ENCODE measurements at places on chromosomes 11 and 22.

- no peak for DNase-seq
Observed at GRCh38 chr11:108752297-108752751, 87.5 kb downstream of the DDX10 start.

- no peak for DNase-seq
Observed at GRCh38 chr22:20426259-20426615, 11.4 kb downstream of the SCARF2 start.

- DNase-seq, result no peak
Observed at GRCh38 chr11:71500601-71501021, 26.5 kb upstream of the KRTAP5-7 start.

- DNase-seq, result no peak
Observed at GRCh38 chr11:31657091-31657490, 147.5 kb downstream of the ELP4 start.

- no peak for DNase-seq
Observed at GRCh38 chr22:35426801-35427140, 26.8 kb downstream of the MCM5 start.

DNA sequence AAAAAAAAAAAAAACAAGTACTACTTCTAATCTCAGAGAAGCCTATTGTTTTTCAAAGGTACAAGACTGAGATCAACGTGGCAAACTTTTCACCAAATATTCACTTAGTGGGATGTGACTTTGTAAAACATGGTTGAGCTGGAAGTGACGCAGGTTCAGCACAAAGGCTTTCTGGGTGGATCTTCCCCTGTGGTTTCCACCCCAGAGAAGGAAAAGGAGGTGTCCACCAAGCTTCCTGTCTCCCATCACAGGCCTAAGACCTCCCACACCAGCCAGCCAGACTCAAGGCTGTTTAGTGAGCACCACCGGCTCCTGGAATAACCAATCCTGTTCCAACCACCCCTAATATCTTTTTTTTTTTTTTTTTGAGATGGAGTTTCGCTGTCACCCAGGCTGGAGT is 5.7 kb downstream of the TMEM184B start:
- no peak for DNase-seq

- DNase-seq, result no peak
Observed at GRCh38 chr22:39151329-39151975, 1.0 kb downstream of the CBX7 start.

DNA sequence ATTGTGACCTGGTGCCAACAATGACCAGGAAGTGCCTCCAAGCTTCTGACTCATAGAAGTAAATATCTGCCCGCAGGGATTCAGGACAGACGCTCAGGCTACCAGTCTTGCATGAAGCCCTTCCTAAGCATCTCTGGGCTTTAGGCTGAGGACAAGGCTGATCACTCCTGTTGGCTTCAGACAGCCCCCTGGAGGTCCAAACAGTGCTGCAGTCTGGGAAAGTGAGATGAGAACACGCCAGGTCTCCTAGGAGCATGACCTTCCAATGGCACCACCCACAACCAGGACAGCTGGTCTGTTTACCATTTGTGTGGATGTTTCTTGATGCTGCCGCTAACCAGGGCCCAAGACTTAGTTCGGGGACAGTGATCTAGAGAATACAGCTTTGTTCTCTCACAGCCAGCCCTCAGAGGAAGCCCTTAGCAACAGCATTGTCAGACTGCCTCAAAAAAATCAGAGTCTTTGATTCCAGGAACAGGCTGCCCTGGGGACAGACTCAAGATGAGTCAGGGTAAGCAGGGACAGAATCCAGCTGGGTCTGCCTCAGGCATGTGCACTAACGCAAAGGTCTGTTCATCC is 111.2 kb downstream of the ZNF280B start:
- DNase-seq, result no peak

DNA sequence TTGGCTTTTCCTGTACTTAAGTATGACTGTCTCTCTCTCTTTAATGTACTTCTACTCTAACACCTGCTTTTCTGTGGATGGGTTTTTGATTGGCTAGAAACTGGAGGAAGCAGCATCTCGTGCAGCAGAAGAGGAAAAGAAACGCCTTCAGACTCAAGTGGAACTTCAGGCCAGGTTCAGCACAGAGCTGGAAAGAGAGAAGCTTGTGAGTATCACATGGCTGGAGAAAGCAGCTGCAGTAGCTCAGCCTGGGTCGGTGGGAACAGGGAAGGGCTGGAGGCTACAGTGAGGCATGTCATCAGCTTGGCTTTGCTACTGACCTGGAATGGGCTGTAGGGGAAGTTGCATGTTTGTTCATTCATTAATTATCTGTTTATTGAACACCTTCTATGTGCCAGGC is 74.2 kb downstream of the SWAP70 start:
- no peak for DNase-seq

- no peak for DNase-seq
Observed at GRCh38 chr11:103281301-103281700, 172.1 kb downstream of the DYNC2H1 start.

DNA sequence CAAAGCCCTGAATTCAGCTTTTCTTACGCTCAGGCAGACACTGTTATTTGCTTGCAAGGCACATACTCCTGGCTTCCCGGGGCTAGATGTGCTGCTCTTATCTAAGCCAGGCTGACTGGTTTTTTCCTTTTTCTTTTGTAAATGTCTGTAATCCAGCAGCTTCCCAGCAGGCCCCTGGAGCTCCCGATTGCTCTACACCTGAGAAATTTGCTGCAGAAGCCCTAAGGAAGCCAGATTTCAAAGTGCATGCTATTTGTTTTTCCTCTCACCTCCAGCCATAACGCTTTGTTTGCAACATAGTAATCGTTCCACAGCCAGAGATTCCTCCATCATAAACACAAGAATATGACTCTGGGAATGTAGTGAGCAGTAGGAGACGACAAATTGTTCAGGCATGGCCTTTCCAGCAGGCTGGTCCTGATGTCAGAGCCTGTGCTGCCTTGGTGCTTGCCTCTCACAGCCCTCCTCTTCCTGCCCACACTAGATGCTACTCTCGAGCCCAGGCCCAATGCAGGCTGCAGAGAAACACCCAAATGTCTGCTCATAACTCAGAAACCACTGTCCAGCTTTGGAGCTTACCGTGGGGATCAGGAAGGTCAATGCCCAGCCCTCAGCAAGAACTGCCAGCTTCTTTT is 54.7 kb upstream of the SLC6A5 start:
- no peak for DNase-seq

DNA sequence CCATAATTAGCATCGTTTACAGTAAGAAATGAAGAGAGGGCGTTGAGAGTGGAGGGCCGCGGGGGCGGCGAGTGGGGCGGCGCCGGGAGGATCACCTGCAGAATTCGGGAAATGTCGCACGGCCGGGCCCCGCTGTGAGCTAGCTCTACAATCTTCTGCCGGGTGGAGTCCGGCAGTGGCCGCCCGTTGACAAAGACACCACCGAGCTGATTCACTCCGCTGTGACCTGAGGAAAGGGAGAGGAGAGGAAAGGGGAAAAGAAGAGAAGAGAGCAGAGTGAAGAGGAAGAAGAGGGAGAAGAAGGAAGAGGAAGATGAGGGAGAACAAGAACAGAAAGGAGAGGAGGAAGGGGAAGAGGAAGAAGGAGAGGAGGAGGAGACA is 8.5 kb downstream of the PAX6 start:
- no peak for DNase-seq

DNA sequence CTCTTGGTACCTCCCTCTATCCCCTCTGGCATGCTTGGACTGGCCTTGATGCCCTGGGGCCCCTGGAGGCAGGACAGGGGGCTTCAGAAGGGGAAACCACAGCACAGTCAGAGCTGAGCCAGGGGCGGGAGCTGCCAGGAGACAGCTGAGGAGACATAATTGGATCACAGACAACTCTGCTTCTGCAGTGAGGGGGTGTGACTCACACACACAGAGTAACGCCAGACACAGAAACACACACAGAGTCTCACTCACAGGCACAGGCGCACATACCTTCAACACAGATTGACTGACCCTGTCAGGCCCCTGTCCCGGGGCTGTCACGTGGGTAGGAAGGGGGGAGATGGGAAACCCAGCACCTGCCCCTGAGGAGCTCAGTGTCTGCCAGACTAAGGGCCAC is 20.6 kb downstream of the STARD10 start:
- DNase-seq, result no peak

GRCh38 chr22:28521451-28521850 is 158.2 kb downstream of the TTC28 start:
- DNase-seq, result no peak

DNA sequence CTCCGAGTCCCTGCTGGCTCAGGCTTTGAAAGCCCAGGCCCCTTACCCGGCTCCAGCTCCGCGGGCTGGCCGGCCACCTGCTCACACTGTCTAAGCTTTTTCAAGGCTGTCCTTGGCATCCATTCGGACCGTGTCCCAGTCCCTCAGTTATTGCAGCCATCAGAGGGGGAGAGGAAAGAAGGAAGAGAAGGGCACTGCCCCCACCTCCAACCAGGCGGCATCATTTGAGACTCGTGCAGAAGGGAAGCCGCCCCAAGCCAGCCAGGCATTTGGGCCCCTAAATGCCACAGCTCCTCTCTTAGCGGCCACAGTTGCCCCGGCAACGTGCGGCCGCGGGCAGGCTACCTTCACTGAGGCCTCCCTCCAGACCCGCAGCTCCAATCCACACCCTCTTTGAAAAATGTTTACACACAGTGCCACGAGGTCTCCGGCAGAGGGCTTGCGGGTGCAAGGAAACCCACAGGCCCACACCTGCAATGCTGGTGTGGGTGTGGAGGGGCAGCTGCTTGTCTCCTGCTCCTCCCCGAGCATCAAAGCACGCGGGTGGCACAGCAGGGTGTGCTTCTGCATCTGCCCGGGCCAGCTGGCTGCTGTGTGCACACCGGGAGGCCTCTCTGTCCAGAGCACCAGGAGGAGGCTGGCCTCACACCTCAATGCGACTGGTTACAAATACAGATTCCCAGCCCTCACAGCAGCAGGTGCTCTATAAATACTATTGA is 124.4 kb downstream of the CTTN start:
- DNase-seq, result no peak

- DNase-seq, result no peak
Observed at GRCh38 chr11:61697078-61697502, 16.9 kb downstream of the DAGLA start.

DNA sequence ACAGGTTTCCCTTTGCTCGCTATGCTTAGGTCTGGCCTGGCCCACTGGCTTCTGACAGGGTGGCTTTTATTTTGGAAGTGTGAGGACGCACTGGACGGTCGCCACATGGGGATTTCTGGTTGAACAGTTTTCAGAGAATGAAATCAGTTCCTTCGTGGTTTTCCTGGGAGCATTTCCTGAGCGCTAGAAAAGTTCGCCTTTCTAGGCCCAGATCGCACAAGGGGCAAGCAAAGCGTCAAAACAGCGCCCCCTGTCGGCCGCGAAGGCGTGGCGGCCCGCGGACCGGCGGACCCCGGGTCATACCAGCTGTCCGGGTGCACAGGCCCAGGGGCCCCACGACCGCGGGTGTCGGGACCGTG is 12.7 kb upstream of the CYP2R1 start:
- peak; percentile 47 for DNase-seq

- DNase-seq, result no peak
Observed at GRCh38 chr11:117427356-117427874, 99.8 kb downstream of the CEP164 start.

DNA sequence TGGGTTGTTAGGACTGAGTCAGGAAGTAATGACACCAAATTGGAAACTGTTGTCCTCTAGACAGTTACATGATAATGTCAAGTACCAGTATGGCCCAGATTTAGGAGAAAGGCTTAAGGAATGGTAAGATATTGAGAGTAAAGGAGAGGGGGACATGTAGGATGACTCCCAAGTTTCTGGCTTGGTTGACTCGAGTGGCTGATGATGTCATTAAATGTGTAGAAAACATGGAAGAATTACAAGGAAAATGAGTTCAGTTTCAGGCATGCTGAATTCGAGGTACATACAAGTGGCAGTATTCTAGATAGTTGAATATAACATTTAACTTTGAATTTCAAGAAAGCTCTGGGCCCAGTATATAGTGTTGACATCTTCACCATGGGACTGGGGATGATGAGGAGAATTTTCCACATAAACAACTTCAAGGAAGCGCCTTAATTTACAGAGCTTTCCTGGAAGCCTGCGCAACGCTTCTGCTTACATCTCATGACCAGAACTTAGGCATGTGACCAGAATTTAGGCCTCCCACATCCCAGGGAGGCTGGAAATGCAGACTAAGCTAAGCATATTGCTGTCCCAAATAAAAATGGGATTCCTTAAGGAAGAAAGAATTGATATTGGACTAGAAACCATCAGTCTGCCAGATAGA is 3.8 kb downstream of the CFAP300 start:
- DNase-seq, result no peak

Data from GM12892 (cell line).